PC-3 (cell line): ENCODE measurements at places on chromosomes 3 and 15.

- DNase-seq: peak; percentile 65
These were observed 8.8 kb downstream of the RPL39L start for GRCh38 chr3:187130346-187131066.

- DNase-seq: peak; percentile 72
These were observed 28.1 kb downstream of the NKIRAS1 start for GRCh38 chr3:23888617-23889228.

- no peak for DNase-seq
These were observed 6.3 kb downstream of the TMEM43 start for GRCh38 chr3:14131134-14131533.

DNA sequence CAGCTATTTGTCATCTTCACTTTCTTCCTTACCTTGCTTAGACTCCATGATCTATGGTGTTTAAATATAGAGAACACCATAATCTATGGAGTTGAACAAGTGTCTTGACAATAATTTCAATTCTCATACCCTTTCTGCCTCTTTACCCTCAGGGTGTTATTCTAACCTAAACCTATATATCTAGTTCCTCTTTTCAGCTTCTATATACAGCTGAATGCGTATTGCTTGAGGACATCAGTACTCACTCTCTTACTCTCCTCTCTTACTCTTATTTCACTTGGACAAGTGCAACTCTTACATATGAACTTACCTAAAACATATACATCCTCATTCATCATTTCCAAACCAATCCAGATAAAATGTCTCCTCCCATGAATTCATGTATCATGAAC lies 187.1 kb downstream of the RAP2B start:
- DNase-seq: no peak

DNA sequence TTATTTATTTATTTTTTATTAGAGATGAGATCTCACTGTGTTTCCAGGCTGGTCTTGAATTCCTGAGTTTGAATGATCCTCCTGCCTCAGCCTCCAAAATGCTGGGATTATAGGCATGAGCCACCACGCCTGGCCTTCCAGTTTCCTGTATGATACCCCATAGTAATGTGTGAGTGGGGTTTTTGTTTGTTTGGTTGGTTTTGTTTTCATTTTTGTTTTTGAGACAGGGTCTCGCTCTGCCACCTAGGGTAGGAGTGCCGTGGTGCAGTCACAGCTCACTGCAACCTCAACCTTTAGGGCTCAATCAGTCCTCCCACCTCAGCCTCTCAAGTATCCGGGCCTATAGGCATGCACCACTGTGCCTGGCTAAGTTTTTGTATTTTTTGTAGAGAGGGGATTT lies 30.9 kb downstream of the GOLM2 start:
- DNase-seq: no peak

DNA sequence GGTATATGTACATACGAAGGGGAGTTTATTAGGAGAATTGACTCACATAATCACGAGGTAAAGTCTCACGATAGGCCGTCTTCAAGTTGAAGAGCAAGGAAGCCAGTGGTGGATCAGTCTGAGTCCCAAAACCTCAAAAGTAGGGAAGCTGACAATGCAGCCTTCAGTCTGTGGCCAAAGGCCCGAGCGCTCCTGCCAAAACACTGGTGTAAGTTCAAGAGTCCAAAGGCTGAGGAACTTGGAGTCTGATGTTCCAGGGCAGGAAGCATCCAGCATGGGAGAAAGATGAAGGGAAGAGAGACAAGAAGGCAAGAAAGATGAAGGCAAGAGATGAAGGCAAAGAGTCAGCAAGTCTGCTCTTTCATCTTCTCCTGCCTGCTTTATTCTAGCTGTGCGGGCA lies 16.8 kb upstream of the LRRN1 start:
- DNase-seq: no peak

GRCh38 chr3:65052101-65052500 lies 364.3 kb upstream of the ADAMTS9 start:
- DNase-seq: no peak

DNA sequence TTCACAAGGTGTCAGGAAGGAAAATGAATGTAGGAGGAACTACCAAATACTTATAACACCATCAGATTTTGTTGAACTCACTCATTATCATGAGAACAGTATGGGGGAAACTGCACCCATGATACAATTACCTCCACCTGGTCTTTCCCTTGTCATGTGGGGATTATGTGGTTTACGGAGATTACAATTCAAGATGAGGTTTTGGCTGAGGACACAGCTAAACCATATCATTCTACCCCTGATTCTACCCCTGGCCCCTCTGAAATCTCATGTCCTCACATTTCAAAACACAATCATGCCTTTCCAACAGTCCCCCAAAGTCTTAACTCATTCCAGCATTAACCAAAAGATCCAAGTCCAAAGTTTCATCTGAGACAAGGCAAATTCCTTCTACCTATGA lies 17.1 kb upstream of the PLSCR1 start:
- DNase-seq: no peak

GRCh38 chr15:98977441-98977840 lies 30.2 kb downstream of the PGPEP1L start:
- no peak for DNase-seq

GRCh38 chr3:123377243-123377740 lies 71.6 kb downstream of the ADCY5 start:
- no peak for DNase-seq

DNA sequence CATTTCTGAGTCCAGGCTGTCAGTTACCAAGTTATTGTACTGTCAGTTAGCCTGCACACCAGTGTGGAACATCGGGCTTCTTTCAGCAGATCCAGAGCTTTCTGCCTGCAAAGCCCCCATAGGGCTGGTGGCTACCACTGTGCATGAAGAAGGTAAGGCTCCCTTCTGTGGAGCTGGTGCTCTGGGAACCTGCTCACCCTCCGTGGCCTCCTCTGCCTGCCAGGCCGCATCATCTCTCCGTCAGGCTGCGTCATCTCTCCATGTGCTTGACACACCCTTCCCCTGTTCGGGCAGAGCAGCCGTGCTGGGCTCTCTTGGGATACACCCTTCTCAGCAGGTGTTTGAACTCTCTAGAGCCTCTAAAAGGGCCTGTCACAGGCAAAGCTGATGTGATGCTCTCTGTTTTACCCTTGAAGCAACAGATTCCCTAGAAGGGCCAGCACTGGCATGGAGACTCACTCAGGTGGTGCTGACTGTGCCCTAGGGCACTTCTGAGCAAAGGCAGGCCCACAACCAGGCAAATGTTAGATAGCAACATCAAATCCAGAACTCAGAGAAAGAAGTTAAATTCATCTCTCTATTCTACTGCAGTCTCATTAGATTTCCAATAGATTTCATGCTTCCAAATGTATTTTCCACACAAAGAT lies 261.1 kb downstream of the EPHB1 start:
- DNase-seq: peak; percentile 15

DNA sequence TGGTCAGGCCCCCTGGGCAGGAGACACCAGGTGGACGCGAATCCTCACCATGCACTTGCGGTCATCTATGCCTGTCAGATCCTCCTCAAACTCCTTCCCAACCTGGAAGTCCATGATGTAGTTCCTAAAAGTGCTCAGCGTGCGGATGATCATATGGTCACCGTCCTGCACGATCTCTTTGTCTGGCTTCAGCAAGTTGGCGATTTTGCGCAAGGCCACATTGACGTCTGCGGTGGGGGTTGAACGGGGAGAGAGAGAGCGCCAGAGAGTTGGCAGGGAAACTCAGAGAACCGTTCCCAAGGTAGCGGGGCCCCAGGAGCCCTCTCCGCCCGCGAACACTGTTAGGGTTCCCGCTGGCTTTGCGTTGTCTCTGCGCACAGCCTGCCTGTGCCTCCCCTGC lies 809 bp downstream of the RBP1 start:
- DNase-seq: no peak

GRCh38 chr15:67100124-67100791 lies 34.9 kb downstream of the SMAD3 start:
- no peak for DNase-seq

DNA sequence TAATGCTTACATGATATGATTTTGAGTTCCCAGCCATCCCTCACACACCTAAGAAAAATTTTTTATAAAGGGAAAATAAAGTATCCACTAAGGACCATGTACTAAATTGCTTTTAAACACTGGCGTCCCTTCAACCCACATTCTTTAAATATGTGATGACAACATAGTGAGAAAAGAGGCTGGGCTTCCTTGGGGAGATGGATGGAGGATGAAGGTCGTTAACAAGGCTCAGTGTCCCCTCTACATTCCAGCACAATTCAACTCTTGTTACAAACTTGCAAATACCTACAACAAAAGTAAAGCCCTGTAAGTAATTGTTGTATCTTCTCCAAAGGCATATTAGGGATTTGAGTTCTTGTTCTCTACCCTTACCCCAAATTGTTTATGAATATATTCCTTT lies 87.2 kb upstream of the SLC4A7 start:
- no peak for DNase-seq

DNA sequence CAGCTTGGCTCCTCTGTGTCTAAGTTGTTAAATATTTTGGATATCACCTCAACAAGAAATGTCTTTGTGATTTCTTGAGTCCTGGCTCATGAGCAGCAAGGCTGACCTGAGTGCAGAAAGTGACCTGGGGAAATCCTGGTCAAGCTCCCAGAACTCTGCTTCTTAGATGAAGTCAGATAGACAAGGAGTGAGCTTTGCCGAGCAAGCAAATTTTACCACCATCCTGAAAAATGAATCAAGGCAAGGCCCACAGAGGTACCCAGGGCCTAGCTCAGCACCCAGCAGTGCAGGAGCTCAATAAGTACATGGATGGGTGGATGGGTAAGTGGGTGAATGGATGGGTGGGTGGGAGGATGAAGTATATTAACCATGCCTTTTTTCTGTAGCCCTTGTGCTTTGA lies 291.8 kb downstream of the UACA start:
- DNase-seq: no peak

- DNase-seq: peak; percentile 70
These were observed 53.9 kb upstream of the ZBED2 start for GRCh38 chr3:111648991-111649579.

DNA sequence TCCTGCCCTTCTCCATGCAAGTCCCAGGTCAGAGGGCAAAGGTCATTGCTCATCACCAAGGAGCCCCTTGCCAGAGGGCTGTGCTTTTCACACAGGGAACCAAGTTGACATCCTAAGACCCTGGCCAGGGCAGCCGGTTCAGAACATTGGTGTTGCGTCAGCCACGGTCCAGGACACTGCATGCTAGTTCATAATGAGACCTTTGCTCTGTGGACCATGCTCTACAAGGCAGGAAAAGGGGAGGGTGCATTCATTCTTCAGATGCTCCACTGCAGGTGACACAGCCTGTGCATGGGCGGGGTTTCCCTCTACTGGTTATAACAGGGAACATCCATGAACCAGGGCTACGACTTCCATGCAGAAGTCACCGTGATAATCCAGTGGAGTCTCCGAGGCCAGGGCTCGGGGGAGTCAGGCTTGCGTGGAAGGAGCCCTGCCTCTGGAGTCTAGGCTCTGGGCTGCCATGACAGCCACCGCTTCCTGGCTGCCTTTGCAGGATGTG lies 81.6 kb downstream of the OCA2 start:
- DNase-seq: peak; percentile 16

DNA sequence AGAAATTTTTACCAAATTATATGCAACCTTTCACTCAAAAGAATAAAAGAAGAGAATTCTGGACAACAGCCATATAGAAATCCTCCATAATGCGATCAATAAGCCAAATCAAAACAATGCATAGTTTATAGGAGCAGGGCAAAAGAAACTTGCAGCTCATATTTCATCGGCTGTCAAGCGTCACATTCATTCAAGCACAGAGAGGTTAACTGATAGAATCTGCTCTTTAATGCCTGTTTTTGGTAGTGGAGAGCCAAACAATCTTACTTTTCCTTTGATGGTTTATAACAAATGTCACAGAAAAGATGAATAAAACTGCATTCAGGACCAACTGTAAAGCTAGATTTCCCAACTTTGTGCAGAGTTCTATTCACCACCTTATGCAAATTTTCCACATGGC lies 35.4 kb downstream of the PRTG start:
- DNase-seq: no peak

DNA sequence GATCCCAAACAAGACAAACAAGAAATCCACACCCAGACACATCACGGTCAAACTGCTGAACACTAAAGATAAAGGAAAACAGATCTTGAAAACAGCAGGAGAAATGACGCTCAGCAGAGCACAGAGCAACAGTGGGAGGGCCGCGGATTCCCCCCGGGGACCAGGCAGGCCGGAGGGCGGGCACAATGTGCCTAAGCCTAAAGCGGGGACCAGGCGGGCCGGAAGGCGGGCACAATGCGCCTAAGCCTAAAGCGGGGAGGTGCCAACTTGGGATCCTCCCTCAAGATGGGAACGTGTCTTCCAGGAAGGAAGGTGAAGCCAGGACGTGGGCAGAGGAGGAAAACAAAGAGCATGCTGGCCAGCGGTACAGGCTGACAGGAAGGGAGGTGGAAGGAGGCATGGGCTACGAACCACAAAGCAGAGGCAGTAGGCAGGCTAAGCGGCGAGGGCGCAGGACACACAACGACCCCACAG lies 31.1 kb downstream of the CYFIP1 start:
- DNase-seq: peak; percentile 26

- no peak for DNase-seq
These were observed 175.8 kb downstream of the XXYLT1 start for GRCh38 chr3:195095035-195095703.

- DNase-seq: no peak
These were observed 8.5 kb upstream of the PIAS1 start for GRCh38 chr15:68045289-68046265.

GRCh38 chr3:52297242-52298148 lies 9.9 kb downstream of the GLYCTK start:
- no peak for DNase-seq

GRCh38 chr3:115792206-115792955 lies 169.1 kb downstream of the GAP43 start:
- DNase-seq: peak; percentile 86

DNA sequence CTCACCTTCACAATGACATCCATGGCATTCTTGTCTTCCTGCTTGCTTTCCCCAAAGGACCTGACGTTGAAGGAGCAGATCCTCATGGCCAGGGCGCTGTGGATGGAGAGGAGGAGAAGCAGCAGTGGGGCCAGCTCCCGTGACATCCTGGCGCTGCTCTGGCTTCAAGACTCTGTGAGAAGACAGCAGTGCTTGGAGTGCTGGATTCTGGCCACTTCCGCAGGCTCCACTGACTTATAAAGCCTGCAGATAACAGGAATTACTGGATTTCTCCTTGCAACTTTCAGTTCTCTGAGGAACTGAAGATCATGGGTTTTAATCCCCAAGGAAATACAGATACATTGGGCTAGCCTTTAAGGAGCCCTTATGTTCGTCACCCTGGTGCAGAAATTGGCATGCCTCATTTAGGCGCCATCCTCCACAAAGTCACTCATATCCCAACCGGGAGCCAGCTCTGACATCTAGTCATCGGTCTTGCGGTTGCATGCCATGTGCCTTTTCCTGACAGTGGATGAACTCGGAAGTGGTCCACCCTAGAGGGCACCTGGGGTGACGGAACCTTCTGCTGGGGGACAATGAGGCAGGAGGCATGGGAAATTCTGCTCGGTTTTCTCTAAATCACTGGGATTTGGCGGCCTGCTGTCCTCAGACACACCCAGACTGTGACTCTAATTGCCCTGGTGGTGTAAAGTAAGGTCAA lies at the start of gene DNASE1L3:
Gene DNASE1L3, minus strand, starts transcription at position 212 of the 700 bp plus-strand sequence. Its CDS starts 66 bp downstream, at position 146.
- no peak for DNase-seq

DNA sequence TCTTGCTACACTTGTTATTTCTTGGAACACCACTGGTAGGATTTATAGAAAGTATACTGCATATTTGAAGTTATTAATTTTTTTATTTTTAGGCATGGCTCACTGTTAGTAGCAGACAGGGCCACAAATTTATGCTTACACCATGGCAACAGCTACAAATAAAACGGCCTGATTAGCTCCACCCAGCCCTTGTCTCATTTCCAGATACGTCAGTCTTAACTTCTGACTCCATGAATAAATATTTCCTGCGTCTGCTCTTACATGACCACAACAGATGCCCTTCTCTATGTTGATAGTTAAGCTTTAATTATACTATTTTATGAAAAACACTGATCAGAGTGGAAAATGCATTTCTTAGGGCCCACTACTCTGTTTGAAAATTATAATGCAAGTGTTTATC lies 62.3 kb upstream of the CPOX start:
- peak; percentile 32 for DNase-seq
